ENCODE measurements at places on chromosomes 11 and 22. TPM values are rescaled to one million over a fixed set of nuclear protein-coding genes. Genes with fewer than 3 reads are reported as not detected.

- ATAC-seq = no peak
Measured at GRCh38 chr22:35839841-35840301, 122.2 kb downstream of the APOL5 start.

DNA sequence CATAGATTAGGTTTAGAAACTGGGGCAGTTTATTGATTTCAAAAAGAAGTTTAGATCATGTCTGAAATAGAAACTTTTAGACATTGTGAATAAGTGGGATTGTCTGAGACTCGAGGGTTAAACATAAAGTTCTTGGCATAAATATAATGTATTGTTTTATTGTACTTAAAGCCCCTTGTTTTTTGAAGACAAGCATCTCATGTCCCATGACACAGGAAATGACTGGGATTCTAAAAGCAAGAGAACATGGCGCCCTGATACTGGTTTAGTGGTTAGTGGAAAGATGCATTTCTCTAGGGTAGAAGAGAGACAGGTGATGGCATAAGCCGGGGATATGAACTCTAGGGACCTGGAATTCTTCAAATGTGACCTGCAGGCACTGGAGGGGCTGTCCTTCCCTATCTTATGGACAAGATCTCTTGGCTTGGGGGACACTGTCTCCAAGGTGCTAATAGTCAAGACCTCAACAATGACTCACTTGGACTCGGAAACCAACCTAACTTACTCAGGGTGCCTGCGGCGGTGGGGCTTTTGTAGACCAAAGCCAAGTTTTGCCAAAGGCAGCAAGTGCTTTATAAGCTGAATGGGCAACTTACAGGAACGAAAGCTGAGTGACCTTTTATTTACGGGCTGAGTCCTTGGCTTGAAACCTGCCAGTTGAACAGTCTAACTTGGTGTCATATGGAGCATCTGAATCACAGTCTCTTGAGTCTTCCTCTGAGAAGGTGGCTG, 48.2 kb downstream of the UBASH3B start:
- ATAC-seq = no peak

GRCh38 chr22:21940521-21940920, 12.1 kb downstream of the PPM1F start:
- no peak for ATAC-seq

The TYR gene
- not detected for total RNA-seq

Data from gastroesophageal sphincter (tissue), 4 donors.